ENCODE measurements at places on chromosomes 7 and 10.

- no peak for DNase-seq
These were observed 990.1 kb downstream of the CNTNAP2 start for GRCh38 chr7:147106746-147107145.

GRCh38 chr10:49280001-49280408 is 19.0 kb upstream of the C10orf71 start:
- no peak for DNase-seq

DNA sequence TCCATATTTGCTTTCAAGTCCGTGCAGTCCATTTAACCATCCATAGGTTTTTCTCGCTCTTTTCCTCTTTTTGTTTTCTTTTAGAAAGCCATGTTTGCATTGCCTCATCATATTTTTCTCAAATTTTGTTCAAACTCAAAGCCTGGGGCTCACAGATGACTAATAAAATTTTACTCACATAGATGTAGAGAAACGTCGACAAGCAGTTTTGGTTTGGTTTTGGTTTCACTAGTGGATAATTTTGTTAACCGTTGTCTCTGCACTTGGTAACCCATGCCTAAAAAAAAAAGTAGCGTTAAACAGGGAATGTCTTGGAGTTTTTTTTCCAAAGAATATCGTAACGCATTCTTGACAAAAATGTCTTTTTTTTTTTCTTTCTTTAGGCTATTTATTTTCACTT is 344.2 kb upstream of the GALNT17 start:
- DNase-seq, result no peak

- no peak for DNase-seq
These were observed 655.9 kb downstream of the SDK1 start for GRCh38 chr7:3956949-3957348.

- no peak for DNase-seq
These were observed 170.0 kb upstream of the MKLN1 start for GRCh38 chr7:131157530-131158243.

- DNase-seq, result no peak
These were observed 56.7 kb upstream of the SEPHS1 start for GRCh38 chr10:13404791-13405190.

DNA sequence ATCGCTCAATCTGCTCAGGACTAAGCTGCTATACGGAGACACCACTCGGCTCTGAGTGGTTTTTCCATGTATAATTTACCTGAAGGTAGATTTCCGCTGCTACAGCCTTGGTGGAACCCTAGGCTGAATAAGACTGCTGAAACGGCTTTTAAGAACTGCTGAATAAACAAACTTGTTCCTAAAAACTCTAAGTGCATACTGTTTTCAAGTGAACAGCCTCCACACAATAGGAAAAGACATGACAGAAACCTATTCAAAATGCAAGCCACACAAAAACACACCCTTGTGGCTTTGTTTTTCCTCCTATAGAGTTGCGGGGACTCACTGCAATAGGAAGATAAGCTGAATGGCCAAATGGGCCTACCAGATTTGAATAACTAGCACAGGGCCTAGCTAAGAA is 117.2 kb downstream of the UBE2H start:
- no peak for DNase-seq

- no peak for DNase-seq
These were observed 10.8 kb downstream of the ANKRD22 start for GRCh38 chr10:88840881-88841280.

DNA sequence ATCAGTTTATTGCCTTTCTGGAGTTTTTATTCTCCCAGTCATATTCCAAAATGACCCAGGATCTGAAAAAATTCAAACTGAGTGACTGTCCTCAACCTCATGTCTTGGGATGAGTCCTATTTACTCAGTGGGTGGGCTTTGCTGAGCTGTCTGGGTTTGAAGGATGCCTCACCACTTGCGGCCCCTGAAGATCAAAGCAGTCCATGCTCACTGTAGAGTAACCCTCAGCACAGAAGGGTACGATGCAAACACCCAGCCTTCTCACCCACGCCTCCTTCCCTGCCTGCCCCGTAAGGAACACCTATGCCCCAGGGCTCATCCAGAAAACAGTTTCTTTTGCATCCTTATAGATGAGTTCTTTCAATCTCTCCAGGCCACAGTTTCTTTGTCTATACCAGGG is 42.2 kb upstream of the GRB10 start:
- DNase-seq, result peak; percentile 34

GRCh38 chr7:96708872-96709271 is 774 bp downstream of the SEM1 start:
- DNase-seq, result no peak

- peak; percentile 46 for DNase-seq
These were observed 49.7 kb downstream of the BZW2 start for GRCh38 chr7:16695621-16696237.

DNA sequence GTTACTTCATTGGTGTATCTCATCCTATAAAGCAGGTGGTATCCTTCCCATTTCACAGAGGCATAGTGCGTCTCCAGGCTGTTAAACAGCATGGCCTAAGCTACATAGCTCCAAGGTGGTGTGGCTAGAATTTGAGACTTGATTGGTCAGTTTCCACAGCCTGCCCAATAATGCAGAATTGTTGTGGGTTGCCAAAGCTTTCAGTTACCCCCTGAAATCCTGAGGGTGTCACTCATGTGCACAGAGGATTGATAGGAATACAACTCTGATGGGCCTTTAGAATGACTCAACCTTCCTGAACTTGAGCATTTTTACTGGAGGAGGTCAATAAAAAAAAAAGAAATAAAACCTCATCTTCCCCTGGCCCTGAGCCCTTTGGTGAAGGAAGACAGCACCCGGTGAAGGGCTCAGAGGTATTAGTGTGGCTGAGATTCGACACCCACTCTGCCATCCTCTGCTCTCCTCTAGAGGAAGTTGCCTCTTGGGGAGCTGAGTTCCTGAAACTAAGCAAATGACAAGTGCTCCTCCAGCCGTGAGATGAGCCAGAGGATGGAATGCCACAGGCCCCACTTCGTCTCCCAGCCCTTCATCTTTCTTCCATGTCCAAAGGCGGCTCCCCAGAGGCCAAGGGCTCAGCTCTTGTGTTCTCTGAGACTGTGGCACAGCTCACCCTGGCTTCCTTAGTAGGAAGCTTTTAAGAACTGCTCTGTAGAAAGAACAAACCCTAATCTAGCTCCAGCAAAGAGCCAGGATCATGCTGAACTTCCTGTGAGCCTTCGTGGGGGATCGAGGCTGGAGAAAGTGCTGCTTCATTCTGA is 1.0 kb downstream of the ACSL5 start:
- DNase-seq, result no peak

DNA sequence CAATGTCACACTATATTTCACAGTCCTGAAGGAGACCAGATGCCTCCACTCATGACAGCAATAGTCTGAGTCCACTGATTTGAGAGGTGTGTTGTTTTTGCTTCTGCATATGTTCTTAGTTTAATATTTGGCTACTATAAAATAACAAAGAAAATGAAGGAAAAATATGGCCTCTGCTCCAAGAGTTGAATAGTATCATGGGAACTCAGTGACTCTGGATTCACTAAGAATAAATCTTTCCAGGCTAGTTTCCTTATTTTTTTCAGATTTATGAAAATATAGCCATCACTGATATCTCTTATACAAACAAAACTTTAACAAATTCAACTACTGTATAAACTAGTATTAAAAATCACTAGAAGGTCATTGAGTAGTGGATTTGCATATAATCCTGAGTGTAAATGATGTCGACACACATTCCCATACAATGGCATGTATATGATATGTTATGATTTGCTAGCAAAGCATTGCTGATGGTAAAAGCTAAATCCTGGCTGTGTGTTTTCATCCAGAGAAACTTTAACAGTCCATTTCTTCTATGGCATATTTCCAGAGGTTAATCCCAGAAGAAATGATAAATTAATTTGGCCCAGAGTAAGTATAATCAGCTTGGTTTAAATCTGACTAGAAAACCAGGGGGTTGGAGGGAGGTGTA is 66.0 kb upstream of the VIPR2 start:
- DNase-seq, result no peak

DNA sequence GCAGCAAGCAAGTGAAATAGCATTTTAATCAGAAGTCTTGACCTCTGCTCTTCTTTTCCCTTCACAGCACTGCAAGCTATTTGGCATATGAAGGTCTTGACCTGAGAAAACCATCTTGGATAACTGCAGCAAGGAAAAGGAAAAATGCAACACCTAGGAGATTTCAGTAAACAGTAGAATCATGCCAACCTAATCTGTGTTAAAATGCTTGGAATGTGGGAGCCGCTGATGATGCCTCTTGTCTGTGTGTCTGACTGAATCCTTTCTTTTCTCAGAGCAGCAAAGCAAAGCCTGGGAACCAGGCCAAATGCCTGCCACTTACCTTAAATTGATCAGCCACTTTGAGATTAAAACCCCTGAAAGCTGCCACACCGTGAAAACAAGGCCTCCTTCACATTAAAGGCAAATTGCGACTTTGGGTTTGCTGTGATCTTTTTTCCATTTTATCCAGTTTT is 80.4 kb upstream of the CDK6 start:
- DNase-seq, result peak; percentile 43

DNA sequence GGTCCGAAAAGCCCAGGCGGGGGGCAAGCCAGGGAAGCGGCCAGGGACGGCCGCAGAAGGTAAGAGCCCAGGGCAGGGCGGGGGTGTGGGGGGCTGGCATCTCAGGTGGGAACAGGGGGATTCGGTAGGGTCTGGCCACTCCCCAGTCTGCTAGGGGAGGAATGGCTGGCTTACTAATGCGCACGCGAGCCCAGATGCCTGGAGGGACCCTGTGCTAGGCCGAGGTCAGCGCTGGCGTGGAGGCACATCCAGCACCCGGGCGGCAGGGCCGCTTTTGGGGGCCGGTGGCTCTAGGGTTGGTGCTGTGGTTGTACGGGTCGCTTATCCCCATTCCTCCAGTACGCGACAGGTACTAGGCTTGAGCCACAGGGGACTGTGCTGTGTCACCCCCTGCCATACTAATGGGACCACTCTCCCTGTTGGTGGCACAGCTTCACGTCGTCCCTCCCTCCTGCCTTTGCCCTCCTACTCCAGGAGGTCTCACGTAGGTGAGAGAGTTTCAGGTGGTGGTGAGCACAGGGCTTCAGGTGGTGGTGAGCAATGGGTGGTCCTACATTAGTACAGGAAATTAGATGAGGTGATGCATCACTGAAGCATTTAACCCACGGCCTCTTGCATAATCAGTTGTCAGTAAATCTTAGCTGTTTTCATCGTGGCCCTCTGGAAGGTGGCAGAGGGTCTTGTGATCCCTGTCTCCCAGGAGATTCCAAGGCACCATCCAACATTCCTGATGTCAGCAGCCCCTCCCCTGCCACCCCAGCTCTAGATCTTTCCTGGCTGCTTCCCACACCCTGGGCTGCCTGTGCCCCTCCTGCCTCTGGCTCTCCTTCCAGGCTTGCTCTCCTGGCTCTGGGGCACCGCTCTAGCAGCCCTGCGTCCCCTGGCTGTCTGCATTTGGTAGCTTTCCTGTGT is 971 bp downstream of the AEBP1 start:
- DNase-seq, result peak; percentile 33

- DNase-seq, result peak; percentile 52
These were observed at the start of gene PRRT4 for GRCh38 chr7:128361411-128362379. TSS of gene PRRT4 (minus strand) at chr7:128361690.

DNA sequence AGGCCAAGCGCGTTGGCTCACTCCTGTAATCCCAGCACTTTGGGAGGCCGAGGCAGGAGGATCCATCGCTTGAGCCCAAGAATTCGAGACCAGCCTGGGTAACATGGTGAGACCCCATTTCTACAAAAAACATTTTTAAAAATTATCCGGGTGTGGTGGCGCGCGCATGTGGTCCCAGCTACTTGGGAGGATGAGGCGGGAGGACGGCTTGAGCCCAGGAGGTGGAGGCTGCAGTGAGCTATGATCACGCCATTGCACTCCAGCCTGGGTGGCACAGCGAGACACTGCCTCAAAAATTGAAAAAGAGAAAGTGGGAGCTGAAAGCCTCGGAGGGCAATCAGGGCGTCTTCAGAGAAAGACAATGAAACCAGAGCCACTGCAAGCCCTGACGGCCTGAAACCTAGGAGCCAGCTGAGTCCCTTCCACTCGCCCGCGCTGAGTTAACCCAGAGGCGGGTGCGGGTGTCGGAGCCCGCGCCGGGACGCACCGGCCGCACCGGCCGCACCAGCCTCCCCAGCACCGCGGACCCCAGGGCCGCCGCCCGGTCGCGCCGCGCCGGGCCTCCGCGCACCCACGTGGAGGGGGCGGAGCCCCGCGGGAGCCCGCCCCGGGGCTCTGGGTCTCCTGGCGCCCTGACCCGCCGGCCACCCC is 22.4 kb downstream of the ZFAND2A start:
- DNase-seq, result peak; percentile 59

DNA sequence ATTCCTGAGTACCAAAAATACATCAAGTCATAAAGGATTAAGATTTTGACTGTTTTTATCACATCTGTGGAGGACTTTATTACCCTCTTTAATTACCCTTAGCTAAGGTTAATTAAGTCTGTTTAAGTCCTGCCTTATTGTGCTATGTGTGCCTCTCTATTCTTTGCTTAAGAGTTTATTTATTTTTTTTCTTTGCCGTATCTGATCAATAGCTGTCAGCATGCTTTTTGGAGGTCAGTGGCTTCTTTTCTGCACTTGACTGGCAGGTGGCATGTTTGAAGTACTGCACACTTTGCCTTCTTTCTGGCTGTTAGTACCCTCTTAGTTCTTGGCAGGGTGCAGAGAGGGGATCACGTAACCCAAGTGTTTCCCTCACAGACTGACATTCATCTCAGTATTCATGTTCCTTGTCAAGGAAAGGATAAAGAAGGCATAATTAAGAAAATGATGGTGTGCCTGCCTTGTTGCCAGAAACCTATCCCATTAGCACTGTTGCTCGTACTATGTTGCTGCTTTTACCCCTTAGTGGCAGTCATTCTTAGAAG is 225.8 kb downstream of the EXOC4 start:
- no peak for DNase-seq

DNA sequence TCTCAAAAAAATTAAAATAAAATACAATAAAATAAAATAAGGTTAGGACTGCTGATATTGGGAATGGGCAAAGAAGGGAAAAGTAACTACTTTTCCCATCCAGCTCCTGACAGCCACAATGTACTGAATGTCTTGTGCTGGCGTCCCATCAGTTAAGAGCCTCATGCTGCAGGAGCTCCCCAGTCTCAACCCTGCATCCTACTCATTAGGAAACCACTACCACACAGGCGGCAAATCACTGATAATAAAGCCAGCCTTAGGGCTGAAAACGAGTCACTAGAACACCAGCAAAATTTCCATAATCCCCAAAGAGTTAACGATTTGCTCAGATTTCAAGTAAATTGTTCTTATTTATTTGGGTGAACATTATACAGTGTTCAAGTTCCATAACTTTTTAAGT is 4.3 kb downstream of the YWHAG start:
- no peak for DNase-seq

- DNase-seq, result no peak
These were observed 2.5 kb downstream of the MTPN start for GRCh38 chr7:135974667-135975066.

DNA sequence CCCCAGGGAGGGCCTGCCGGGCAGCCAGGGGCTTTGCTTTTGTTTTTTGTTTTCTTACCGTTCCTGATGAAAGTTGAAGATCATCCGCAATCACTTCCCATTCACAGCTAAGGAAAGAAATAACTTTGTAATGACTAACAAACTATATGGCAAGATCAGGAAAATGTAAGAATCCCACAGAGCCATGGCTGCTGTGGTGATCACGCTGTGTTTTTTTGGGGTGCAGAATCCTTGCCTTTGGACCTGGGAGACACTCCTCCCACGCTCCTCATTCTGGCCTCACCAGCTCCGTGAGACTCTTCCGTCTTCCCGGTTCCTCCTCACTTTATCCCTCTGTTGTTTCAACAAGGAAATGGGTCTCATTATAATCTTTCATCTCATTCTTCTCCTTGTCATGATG is 443.0 kb upstream of the MGMT start:
- DNase-seq, result no peak

Measured in SW480 (cell line).